ENCODE measurements at places on chromosomes 4 and X.

GRCh38 chr4:5900844-5901243 is 8.0 kb upstream of the CRMP1 start:
- DNase-seq, result no peak

DNA sequence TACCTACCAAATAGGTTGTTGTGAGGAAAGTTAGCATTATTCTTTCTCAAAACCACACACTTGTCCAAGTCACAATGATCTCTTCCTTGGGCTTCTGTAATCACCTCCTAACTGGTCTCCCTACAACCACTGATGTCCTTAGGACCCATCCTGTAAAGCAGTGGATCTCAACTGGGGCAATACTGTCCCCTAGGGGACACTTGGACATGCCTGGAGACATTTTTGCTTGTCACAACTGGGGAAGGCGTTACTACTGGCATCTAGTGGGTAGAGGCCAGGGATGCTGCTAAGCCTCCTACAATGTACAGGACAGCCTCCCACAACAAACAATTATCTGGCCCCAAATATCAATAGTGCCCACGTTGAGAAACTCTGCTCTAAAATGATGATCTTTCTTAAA is 118.7 kb upstream of the AP1S2 start:
- DNase-seq, result peak; percentile 14

- DNase-seq, result no peak
Observed at GRCh38 chr4:108203377-108203776, 34.6 kb upstream of the LEF1 start.

DNA sequence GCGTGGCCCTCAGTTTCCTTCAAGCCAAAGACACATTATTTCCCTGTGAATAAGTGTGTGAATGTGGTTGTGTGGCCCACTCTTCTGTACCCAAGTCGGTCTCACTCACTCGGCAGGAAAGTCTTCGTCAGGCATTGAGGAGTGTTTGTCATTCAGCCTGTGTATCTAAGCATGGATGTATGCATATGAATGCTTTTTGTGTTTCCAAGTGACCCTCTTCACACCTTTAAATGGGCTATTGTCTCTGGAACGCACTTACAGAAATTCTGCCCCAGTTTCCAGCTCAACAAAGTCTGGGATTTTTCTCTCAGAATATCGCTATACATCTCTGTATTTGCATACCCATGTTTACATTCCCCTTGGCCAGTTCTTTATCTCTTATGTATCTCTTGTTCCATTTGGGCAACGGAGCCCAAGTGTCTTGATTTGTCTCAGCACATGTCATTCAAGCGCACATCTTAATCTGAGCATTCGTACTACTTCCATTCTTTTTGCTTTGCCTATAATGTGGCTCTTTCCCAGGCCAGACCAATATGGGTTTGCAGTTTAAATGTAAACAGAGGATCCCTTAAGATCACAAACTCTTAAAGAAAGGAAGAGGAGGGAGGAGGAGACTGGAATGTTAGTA is 4.8 kb downstream of the BCOR start:
- no peak for DNase-seq

DNA sequence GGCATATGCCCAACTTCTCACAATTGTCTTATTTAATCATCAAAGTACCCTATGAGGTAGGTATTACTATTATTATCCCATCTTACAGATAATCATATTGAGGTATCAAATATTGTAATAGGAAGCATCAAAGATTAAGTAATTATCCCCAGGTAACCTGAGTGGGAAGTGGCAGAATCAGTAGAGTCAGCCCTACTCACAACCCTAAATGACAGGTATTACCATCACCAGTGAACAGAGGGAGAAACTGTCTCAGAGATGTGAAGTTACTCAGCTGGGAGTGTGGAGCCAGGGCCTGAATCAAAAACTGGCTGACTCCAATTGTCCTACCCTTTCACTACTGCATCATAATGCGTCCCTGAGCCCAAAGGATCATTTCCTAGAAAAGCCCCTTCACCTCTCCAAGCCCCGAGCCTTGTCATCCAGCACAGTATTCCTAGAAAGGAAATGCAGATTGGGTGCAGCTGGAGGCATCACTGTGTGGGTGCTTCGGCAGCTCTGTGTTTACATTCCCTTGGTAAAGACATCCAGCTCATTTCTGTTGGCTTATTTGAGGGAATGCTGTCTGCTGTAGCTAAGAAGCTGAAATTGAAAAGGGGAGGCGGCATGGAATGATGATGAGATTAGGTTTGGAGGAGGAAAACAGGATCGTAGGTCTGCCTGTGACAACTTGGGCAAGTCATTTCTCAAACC is 72.8 kb downstream of the DHX15 start:
- DNase-seq, result no peak

DNA sequence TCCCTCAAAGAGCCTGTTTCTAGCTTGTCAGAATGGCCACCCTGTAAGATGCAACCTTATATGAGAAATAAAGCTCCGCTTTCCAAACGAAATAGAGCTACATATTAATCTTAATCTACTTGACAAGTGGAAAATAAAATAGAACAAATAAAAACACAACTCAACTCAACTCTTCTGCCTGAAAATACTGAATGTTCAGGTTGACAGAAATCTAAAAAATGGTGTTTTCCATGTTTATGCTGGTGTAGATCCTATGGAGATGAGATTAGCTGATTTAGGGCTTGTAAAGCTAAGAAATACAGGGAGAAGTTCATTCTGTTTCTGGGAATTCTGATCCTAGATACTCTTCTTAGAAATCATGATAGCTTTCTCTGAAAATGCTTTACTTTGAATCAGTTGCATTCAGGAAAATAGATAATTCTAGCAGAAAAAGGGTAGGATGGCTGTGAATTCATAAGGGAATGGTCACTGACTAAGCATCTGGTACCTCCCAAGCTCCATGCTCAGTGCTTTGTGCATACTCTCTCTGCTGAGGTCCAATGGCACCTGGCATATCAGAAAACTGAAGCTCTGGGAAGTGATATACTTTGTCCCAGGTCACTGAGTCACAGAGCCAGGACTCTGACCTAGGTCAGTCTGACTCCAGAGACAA is 89.2 kb upstream of the EXOC1L start:
- no peak for DNase-seq

DNA sequence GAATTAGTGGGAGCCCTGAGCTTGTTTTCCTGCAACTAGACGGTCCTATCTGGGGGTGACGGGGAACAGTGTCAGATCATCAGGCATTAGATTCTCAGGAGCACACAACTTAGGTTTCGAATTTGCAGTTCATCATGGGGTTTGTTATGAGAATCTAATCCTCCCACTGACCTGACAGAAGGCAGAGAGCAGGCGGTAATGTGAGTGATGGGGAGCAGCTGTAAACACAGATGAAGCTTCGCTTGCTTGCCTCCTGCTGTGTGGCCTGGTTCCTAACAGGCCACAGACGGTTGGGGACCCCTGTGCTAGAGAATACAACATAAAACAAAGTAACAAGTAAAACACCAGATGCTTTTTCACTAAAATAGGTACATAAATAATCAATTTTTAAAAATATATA is 86.2 kb upstream of the BLTP1 start:
- peak; percentile 59 for DNase-seq

DNA sequence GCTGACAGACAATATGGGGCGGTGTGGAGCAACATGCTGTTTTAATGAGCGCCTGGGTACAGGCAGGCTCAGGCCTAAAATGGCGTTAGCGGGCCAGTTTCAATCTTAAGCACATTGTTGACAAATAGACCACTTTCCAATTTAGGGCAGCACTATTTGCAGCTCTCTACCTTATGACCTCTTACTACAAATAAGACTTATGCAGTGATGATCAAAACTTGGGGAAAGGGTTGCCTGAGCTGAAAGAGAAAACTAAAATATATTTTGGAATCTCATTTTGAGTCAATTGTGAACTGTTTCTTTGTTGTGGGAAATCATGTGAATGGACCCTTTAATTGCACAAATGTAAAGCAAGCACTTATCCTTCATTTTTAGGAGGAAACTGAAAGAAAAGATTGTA is 25.5 kb upstream of the GPAT3 start:
- DNase-seq, result no peak

DNA sequence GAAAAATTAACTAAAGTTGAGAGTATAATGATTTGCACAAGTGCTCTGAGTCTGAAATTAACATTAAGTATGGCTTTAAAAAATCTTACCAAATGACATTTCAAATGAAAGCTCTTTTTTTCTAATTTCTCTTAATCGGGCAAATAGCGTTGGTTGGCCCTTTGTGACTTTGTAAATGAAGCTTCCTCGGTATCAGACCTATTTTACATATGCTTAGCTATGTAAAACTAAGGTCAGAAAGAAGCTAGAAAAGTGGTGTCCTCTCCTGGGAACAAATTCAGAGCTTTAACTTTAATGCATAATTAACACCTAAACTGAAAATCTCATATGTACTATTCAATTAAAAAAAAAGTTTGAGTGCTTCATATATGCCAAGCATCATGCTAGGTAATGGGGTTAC is 62.7 kb downstream of the N4BP2 start:
- no peak for DNase-seq

- no peak for DNase-seq
Observed at GRCh38 chr4:108155373-108155772, 13.4 kb downstream of the LEF1 start.

Measured in NCI-H524 (cell line).